Progenitor cell of endocrine pancreas (in vitro differentiated cells): ENCODE measurements at places on chromosomes 4 and X. TPM values are rescaled to one million over a fixed set of nuclear protein-coding genes. Genes with fewer than 3 reads are reported as not detected.

Gene SMS
- 280 and 288 TPM in 2 replicates for total RNA-seq

GRCh38 chr4:143559757-143560147, 46.2 kb downstream of the SMARCA5 start:
- DNase-seq, result no peak

DNA sequence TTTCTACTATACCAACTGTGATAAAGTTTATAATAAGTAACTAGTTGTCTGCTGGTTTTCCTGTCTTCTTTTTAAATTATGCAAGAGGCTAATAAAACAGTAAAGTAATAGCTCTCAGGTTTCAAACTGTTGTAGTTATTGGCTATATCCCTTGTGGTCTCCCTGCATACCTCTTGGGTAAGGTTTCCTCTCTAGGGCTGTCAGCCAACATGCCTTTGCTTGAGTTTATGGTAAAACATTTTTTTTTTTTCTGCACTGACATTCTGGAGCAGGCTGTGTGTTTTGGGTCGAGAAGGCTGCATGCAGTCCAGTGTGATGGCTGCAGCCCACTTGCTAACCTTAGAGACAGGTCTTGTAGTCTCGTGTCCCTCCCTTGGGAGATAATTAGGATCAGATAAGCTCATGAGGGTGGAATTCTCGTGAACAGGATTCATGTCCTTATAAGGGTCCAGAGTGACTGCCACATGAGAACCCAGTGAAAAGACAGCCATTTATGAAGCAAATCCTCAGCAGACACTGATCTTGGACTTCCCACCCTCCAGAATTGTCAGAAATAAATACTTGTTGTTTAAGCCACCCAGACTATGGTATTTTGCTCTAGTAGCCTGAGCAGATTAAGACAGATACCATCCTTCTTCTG, 831.2 kb downstream of the CCSER1 start:
- DNase-seq, result no peak

Gene CSN1S1
- not detected in 2 replicates for total RNA-seq

DNA sequence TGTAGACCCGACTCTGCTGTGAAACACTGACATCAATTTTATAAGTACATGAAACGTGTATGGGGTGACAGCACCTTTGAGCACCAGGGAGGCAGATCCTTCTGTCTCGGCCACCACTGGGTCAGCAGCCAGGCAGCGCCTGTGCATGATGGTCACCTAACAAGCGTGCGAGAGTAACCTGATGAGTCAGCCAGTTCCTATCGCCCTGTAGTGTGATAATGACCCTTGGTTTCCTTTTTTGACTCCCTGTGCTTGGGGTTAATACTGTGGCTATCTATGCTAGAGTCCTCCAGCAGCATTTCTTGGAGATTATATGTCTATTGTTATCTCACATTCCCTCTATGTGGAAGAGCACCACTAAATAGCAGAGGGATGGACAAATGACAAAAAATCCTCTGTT, 101.6 kb downstream of the NPNT start:
- DNase-seq, result no peak

Gene ANAPC10
- 22.5 and 24.8 TPM in 2 replicates for total RNA-seq

Gene C4orf51
- total RNA-seq, result not detected in 2 replicates

Gene GAGE2A
- not detected in 2 replicates for total RNA-seq

DNA sequence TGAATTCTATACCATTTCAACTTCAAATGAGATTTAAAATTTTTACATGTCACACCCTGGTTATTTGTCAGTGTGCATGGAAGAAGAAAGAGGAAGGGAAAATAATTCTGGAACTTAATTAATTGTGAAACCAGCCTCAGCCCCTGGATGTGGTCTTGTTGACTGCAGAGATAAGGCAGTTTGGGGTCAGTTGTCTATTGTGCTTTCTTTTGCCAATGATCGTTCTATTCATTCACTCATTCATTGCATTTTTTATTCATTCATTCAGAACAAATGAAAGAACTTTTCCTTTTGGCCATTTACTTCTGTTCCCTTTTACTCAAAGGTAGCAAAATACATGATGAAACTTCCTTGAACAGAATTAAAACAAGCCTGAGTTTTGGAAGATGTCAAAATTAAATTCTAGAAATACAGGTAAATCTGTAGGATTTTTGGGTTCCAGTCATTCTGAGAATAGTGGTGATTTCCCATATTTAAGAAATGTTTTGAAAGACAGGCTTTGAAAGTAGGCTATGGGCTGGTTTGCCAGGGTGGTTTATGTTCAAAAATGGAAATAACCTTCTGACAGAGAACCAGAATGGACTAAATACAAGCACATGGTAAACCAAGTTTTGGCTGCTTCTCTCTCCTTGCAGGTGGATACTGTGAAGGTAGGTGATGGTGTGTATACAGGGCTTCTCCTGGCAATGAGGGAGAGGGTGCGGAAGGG, 35.7 kb downstream of the PARM1 start:
- DNase-seq, result no peak

DNA sequence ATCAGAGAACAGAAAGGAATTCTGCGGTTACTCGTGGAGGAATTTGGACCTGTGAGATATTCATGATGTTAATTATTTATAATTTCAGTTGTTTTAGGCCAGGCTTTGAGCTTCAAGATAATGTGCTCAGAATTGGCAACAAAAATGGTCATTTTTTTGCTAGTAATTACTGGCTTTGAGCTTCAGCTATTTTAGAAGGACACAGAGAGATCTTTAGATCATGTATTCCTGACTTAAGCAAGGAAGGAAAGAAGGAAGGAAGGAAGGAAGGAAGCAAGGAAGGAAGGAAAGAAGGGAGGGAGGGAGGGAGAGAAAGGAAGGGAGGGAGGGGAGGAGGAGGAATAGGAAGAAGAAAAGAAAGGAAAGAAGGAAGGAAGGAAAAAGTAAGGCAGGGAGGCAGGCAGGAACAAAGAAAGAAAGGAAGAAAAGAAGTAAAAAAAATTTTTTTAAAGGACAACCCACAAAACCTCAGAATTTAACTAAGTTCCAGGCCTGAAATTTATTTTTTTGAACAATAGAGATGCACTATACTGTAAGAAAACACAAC, 277.9 kb upstream of the KLF3 start:
- no peak for DNase-seq

DNA sequence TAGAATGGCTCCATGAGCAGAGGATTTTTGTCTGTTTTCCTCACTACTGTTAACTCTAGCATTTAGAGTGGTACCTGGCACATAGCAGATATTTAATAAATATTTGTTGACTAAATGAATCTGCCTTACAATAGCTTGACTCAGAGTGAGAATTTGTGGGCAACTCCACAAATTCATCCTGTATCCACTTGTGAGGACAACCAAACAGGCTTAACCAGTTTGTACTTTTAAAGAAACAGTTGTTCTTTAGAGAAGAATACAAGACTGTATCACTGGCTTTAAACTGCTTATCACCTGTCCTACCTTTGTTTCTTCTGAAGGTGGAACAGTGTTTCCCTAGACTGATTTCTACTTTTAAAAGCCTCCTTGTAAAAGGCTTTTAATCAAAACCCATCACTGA, 141.3 kb upstream of the SH3RF1 start:
- DNase-seq, result no peak

- DNase-seq, result no peak
These were observed 8.1 kb downstream of the SNX25 start for GRCh38 chr4:185217408-185217975.

GRCh38 chr4:156291317-156291716, 337.7 kb upstream of the CTSO start:
- DNase-seq, result no peak

- DNase-seq, result no peak
These were observed 2.4 kb downstream of the MAGEA12 start for GRCh38 chrX:152735860-152736511.

DNA sequence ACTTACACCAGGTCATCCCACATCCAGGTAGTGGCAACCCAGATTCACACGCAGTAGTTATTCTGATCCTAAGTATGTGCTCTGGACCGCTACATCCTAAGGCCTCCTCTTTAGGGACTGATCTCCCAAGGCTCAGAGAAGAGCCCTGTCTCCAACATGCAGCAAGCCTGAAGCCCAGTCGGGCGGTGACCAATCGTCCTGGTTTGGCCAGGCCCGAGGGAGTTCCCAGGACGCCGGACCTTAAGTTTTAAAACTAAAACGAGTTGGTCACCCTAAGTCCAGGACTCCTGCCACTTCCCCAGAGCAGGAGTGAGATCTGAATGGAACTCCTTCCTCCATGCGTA, 385 bp downstream of the LYAR start:
- DNase-seq, result no peak

GRCh38 chr4:37628977-37629609, 57.1 kb downstream of the RELL1 start:
- no peak for DNase-seq

Gene IL1RAPL2
- 0.80 and 0.91 TPM in 2 replicates for total RNA-seq

DNA sequence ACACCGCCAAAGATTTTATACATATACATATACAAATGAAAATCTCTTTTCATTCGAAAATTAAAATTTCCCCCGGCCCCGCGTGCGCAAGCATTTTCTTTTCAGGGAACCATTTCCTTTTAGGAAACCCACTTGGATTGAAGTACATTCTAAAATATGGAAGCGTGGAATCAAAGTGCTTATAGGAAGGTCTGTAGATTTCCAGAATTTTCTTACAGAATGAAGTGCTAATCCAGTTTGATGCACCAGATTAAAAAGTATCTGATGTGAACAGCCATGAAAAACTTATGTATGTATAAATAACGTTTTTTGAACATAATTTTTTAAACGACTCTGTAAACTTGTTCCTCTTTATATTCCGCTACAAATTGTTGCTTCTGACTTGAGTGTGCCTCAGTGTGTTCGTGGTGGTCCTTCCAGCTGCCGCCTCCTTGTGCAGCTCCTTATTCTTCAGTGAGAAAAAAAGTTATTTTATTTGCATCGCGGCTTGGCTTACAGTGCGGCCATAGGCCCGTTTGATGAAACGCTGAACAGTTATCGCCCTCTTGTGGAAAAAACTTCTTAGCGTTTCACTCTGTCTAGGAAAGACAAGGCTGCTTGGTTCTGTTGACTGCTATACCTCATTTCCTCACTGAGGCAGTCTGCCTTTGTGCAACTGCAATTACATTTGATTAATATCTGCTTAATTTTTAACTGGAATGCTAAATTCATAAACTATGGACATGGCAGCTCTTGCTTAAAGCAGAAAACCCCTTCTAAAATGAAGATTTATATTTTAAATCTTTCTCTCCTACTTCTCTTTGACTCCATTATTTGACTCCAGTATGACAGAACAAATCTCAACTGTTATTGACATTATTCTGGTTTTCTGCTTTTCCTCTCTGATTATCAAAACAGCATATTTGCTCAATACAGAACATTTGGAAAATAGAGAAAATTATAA, 4.7 kb upstream of the NKX6-1 start:
- DNase-seq, result no peak

- no peak for DNase-seq
These were observed 80.9 kb upstream of the PLAC1 start for GRCh38 chrX:134738986-134739740.

- DNase-seq, result no peak
These were observed 214.1 kb upstream of the ATP6AP2 start for GRCh38 chrX:40366661-40367060.

DNA sequence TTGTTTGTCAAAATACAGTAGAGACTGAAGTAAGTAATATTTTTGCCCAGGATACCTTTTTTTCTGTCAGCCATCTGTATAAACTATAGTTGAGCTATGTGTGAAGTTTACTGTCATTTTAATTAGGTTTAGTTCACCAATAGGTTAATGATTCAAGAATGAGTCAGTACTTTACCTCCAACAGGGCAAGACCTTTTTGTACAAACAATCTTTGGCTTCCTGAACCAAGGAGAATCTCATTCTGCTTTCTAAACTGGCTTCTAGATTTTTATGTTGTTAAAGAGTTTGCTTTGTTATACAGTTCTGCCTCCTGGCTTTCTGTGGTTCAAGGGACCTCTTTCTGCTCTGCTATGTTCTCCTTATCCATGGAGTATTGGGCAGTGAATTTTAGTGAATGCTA, 412.0 kb upstream of the NR3C2 start:
- DNase-seq, result no peak

DNA sequence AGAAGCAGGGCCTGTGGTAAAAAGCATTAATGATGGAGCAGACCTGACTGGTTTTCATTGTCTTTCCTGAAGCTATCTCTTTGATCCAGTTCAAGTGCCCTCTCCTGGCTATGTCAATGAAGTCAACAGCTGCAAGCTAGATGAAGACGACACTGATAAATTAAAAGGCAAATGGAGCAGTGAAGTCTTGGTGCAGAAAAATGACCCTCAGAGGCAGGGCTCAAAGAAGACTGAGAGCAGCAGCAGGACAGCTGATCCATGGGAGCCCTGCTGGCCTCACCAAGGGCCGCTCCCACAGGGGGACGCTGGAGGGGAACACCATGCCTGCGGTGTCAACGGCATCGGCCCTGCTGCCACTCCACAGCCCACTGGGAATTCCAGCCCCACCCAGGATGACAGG, 96.2 kb downstream of the RELL1 start:
- DNase-seq, result no peak

GRCh38 chr4:48315728-48316630, 25.4 kb upstream of the SLAIN2 start:
- no peak for DNase-seq

Gene GAGE12J
- total RNA-seq, result not detected in 2 replicates

DNA sequence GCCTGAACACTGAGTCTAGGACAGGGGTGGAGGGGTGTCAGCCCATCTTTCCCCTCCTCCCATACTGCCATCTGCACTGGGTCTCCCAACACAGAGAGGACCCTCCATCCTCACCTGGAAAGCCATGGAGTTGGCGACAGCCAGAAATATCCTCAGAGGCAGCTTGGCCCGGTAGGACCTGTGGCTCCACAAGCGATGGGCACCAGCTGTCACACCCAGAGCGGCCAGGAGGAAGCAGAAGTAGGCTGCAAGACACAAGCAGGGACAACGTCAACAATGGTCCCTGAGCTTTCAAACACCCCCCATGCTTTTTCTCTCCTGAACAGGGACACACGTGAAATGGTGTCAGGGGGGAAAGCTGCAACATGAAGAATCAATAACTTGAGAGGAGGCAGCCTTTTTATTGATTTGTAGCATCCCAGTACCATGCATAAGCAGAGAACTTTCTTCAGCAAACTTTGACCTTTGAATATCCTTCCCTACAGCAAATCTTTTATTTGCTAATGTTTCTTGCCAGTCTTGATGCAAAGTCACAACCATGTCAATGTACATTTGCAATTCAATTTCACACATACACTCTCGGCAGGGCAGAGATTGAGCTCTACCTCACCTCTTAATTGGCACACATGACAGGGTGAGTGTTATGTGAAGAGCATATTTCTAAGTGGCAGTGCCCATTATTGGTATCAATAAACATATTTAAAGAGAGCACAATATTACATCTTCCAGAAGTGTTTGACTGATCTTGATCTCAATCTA, 93.2 kb downstream of the SCD5 start:
- DNase-seq, result no peak

Gene TLR8
- total RNA-seq, result not detected in 2 replicates

Gene TSPAN6
- total RNA-seq, result 167 TPM in 2 replicates

GRCh38 chr4:139975830-139976272, 178.1 kb downstream of the MAML3 start:
- no peak for DNase-seq
